ENCODE measurements at places on chromosomes 1 and 21.
A peak's percentile ranks its signal among the peaks of the same experiment; 100 is the strongest.

- DNase-seq: no peak
Observed at GRCh38 chr1:39104158-39105060, 78.3 kb downstream of the NDUFS5 start.

DNA sequence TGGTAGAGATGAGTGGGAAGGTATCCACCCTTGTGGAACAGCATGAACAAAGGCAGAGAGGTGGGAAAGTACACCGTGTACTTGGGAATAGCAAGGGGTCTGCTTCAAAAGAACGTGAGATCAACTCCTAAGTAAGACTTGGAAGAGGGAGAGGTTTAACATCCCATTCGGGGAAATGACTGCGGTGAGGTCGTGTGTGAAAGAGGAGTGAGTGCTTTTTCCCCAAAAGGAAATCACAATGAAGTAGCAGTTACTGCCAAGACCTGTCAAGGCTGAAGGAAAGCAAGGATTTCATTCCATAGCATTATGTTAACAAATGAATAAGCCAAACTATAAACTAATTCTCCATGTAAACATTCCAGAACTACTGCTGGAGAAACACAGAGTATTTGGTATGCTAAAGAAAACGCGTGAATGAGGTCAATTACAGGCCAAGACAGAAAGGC, 20.0 kb upstream of the SYDE2 start:
- DNase-seq: no peak

DNA sequence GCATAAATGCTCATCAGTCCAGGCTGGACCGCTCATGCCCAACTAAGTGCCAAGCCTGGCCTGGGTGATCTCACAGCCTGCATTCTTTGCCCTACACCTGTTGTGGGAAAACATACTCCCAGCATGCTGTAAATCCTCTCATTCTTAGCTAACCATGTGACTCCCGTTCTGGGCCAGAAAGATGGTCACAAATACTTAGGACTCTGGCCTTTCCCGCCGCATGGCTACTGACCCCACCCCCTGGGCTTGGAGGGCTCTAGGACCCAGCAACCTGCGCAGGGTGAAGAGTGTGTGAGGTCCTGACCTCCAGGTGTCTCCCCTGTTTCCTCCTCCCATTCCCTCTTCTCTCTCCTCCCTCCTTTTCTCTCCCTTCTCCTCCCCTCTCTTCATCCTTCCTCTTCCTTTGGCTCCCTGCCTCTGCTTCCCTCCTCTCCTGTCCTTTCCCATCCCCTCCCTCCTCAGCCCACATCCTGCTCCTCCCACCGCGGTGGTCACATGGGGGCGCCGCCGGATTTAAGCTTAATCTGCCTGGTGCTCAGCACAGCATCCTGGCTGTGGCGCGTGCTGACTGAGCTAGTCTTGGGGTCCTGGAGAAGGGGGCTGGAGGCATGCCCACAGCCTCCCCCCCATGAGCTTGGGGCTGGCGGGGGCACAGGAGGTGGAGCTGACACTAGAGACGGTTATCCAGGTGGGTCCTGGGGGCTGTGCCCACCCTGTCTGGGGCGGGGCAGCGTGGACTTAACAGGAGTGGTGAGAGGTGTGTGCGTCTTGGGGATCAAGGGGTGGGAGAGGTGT, at the start of gene CROCC:
TSS of gene CROCC (plus strand) at position 541 of the 795 bp plus-strand sequence. CDS start at position 629, 88 bp downstream.
- DNase-seq: peak; percentile 58

DNA sequence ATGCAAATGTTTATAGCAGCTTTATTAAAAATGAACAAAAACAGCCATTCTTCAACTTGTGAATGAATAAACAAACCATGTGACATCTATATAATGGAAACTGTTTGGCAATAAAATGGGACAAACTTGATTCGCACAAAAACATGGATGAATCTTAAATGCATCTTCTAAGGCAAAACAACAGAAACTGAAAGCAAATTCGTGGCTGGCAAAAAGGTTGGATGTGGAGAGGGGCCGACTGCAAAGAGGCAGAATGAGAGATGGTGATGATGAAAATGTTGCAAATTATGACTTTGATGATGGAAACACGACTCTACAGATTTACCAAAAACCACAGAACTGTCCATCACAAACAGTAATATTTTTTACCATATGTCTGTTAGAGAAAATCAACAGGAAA, 327.0 kb upstream of the NR5A2 start:
- DNase-seq: no peak

GRCh38 chr1:61741711-61742619, at the start of gene PATJ:
TSS of gene PATJ (plus strand) at chr1:61742480. CDS start at chr1:61762893, 20,413 bp downstream.
- DNase-seq: peak; percentile 62

DNA sequence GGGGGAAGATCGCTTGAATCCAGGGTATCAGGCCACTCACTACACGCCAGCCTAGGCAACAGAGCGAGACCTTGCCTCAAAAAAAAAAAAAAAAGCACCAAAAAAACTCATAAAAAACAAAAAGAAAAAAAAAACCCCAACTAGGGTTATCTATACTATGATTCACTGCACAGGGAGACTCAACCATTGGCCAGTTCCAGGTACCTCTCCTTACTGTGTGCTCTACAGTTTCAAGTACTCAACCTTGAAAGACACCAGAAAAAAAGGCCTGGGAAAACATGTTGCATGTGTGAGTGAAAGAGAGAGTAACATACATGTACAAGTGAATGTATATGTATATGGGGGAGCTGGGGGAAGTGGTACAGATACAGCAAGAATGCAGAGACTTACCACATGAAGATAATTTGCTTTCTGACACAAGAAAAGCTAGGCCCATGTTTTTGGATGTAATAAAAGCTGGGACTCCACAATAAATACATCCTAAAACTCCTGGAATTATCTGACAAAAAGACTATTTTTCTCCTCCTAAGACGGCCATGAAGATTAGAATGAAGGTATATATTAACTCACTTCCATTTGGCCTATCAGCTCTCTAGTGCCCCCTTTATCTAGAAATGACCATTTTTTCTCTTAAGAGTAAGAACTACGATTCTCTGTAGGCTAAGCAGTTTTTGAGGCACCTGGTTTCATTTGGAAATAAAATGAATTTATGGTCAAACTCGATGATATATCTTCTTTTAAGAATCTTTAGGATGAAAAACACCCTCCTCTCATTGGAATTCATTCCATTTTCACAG, 52.2 kb downstream of the SLC27A3 start:
- DNase-seq: no peak

DNA sequence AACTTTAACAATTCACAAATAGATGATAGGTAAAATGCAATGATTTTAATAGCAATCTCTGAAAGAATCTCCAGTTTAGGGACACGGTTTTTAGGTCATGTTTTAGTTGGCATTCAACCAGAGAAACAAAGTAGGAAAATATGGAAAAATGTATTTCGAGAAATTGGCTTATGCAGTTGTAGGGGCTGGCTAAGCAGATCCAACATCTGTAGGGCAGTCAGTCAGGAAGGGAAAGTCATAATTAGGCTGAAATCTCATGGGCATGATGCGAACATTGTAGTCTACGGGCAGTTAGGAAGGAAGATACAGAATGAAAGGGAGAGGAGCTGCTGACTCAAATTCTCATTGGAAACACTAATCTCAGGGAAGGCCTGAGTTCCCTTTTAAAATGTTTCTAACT, 1276.0 kb upstream of the ADGRL4 start:
- DNase-seq: no peak

GRCh38 chr21:39387461-39388037, 38.7 kb upstream of the HMGN1 start:
- DNase-seq: peak; percentile 93

- DNase-seq: no peak
Observed at GRCh38 chr1:26432793-26433192, 672 bp downstream of the DHDDS start.

- no peak for DNase-seq
Observed at GRCh38 chr21:14617871-14618270, 71.8 kb upstream of the SAMSN1 start.

DNA sequence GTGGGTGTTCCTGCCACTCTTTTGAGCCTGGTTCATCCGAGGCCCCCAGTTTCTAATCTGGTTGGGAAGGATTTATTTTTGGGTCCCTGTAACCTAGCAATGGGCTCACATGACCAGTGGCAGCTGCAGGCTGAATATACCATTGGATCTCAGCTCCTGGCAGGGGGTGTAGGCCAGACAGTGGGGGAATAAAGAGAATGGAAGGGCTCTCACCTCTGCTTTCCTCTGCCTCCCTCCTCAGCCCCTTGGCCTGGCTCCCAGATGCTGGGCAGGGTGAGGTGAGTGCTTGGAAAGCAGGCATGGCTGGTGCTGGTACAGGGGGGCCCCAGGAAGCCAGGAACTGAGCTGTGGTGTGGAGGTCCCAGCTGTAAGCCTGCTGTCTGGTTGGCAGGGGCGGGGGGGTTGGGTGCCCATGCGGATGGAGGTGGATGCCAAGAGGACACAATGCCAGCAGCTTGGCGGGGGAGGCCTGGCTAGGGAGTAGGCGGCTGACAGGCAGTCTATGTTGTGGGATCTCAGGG, 3.6 kb upstream of the GPR61 start:
- DNase-seq: no peak

- DNase-seq: no peak
Observed at GRCh38 chr21:42618707-42619102, 34.7 kb upstream of the PDE9A start.

- no peak for DNase-seq
Observed at GRCh38 chr1:41583658-41584547, 99.4 kb upstream of the EDN2 start.

- DNase-seq: no peak
Observed at GRCh38 chr1:167137332-167137781, 43.5 kb downstream of the STYXL2 start.

GRCh38 chr1:55726994-55727393, 511.8 kb upstream of the USP24 start:
- DNase-seq: no peak

- no peak for DNase-seq
Observed at GRCh38 chr1:100302739-100303138, 36.7 kb downstream of the RTCA start.
